ENCODE measurements at places on chromosomes 12 and 14. TPM values are rescaled to one million over a fixed set of nuclear protein-coding genes. Genes with fewer than 3 reads are reported as not detected.

SOCS2 gene
- 16.6 TPM for total RNA-seq

ASCL1 gene
- not detected for total RNA-seq

SLC39A9 gene
- 17.2 TPM for total RNA-seq

BBS10 gene
- total RNA-seq: 8.8 TPM

OTUB2 gene
- total RNA-seq: 0.27 TPM

CLEC1B gene
- not detected for total RNA-seq

TOMM20L gene
- total RNA-seq: not detected

RERG gene
- 4.5 TPM for total RNA-seq

SCN8A gene
- total RNA-seq: 0.41 TPM

AHNAK2 gene
- 2.5 TPM for total RNA-seq

OR11G2 gene
- not detected for total RNA-seq

CCDC196 gene
- total RNA-seq: not detected

GPRC5D gene
- total RNA-seq: not detected

PRB3 gene
- total RNA-seq: not detected

ANAPC7 gene
- 32.0 TPM for total RNA-seq

ARHGEF40 gene
- 21.3 TPM for total RNA-seq

CPM gene
- 6.3 TPM for total RNA-seq

RNASE4 gene
- total RNA-seq: 9.0 TPM

NRL gene
- 1.5 TPM for total RNA-seq

DLK1 gene
- total RNA-seq: 2.8 TPM

GALNT9 gene
- total RNA-seq: not detected

INHBE gene
- total RNA-seq: not detected

TCL1A gene
- total RNA-seq: not detected

RIPK3 gene
- 3.6 TPM for total RNA-seq

SIX4 gene
- total RNA-seq: 1.5 TPM

TMEM229B gene
- total RNA-seq: 1.4 TPM

CD63 gene
- 705 TPM for total RNA-seq

NAP1L1 gene
- 256 TPM for total RNA-seq

KCNJ8 gene
- total RNA-seq: 51.3 TPM

NFKBIA gene
- total RNA-seq: 78.0 TPM

HOXC11 gene
- total RNA-seq: not detected

PLEKHD1 gene
- total RNA-seq: 0.14 TPM

PZP gene
- 0.36 TPM for total RNA-seq

ANKS1B gene
- total RNA-seq: 1.6 TPM

CCDC59 gene
- 27.9 TPM for total RNA-seq

NCOR2 gene
- 152 TPM for total RNA-seq

SLC7A7 gene
- total RNA-seq: 4.6 TPM

HCAR3 gene
- not detected for total RNA-seq

LRTM2 gene
- total RNA-seq: not detected

KLRC2 gene
- not detected for total RNA-seq

RNASE1 gene
- 294 TPM for total RNA-seq

OR5AU1 gene
- not detected for total RNA-seq

DIO3 gene
- total RNA-seq: not detected

SERPINA1 gene
- 4.4 TPM for total RNA-seq

GARIN6 gene
- not detected for total RNA-seq

PRH2 gene
- not detected for total RNA-seq

CHFR gene
- total RNA-seq: 14.4 TPM

BDKRB1 gene
- total RNA-seq: not detected

KERA gene
- total RNA-seq: not detected

CRIP2 gene
- 1,068 TPM for total RNA-seq

CIT gene
- total RNA-seq: 0.96 TPM

PELI2 gene
- total RNA-seq: 2.0 TPM

ERC1 gene
- total RNA-seq: 50.8 TPM

C12orf42 gene
- not detected for total RNA-seq

TMED8 gene
- total RNA-seq: 5.4 TPM

GLI1 gene
- total RNA-seq: 0.93 TPM

FAIM2 gene
- total RNA-seq: 7.4 TPM

CSRP2 gene
- 22.8 TPM for total RNA-seq
